ENCODE measurements at places on chromosomes 7 and 10.

GRCh38 chr7:954330-955238 is at the start of gene ADAP1:
Gene ADAP1 (minus strand): TSS chr7:954680. CDS start chr7:954477, 203 bp downstream.
- peaks cover 15% of the 10 kb centered on the region for H3K4me1 ChIP-seq
- peak within 1 kb of the TSS; percentile 63 for H3K4me3 ChIP-seq
- H3K27ac ChIP-seq = peak within 1 kb of the TSS; percentile 94

GRCh38 chr10:110872984-110873923 is 1.5 kb downstream of the PDCD4 start:
- no peaks in the 10 kb centered on the region for H3K4me1 ChIP-seq
- no peaks in the 10 kb centered on the region for H3K27me3 ChIP-seq
- DNase-seq = no peak
- peaks cover 2% of the 10 kb centered on the region for H3K36me3 ChIP-seq
- H3K27ac ChIP-seq = peak overlapping the region; percentile 97

DNA sequence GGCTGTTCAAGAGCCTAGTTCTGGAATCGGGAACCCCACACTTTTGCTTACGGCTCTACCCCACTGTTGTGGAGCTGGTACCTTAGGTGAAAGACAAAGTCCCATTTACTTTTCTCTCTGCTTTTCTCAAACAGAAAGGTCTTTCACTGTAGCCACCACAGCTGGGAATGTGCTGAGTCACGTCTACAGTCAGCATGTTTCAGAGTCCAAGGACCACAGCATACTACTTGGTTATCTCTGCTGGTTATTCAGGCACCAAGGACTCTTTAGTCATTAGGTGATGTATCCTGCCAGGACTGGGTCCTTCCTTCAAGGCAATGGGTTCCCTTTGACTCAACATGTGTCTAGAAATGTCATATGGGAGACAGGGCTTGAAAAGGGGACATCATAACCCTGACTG is 266.8 kb upstream of the STEAP1 start:
- no peak overlapping the region for H3K4me3 ChIP-seq
- no peaks in the 10 kb centered on the region for H3K36me3 ChIP-seq
- H3K4me1 ChIP-seq = peaks cover 5% of the 10 kb centered on the region
- no peak for DNase-seq

DNA sequence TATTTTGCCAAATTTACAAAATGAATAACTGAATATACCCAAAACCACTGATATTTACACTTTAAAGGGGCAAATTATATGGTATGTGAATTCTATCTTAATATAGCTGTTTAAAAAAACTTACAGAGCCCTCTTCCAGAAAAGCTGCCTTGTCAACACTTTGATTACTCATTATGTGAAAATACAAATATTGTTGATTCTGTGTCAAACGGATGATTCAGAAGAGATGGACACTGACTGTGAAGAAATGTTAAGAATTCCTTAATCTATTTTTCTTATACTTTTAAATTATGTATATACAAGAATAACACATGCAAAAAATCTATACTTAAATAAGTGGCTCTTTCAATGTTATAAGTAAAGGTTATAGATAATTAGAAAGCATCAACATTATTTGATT is 41.5 kb downstream of the SMURF1 start:
- H3K36me3 ChIP-seq = no peaks in the 10 kb centered on the region
- no peak for DNase-seq
- no peaks in the 10 kb centered on the region for H3K4me1 ChIP-seq

GRCh38 chr10:127702271-127702670 is 34.7 kb upstream of the FOXI2 start:
- H3K4me3 ChIP-seq = no peak overlapping the region
- no peaks in the 10 kb centered on the region for H3K27me3 ChIP-seq
- no peaks in the 10 kb centered on the region for H3K36me3 ChIP-seq
- no peak for DNase-seq

- DNase-seq = peak; percentile 43
- H3K27ac ChIP-seq = no peak overlapping the region
- no peaks in the 10 kb centered on the region for H3K36me3 ChIP-seq
- no peak overlapping the region for H3K4me3 ChIP-seq
- H3K27me3 ChIP-seq = peaks cover 5% of the 10 kb centered on the region
These were observed 21.3 kb upstream of the HSPB1 start for GRCh38 chr7:76281006-76281705.

GRCh38 chr7:25951414-25952260 is 200.4 kb upstream of the NFE2L3 start:
- peak overlapping the region; percentile 73 for H3K4me3 ChIP-seq
- peak overlapping the region; percentile 86 for H3K27ac ChIP-seq

- H3K4me1 ChIP-seq = no peaks in the 10 kb centered on the region
- no peaks in the 10 kb centered on the region for H3K27me3 ChIP-seq
- H3K27ac ChIP-seq = no peak overlapping the region
- H3K4me3 ChIP-seq = no peak overlapping the region
These were observed 624.9 kb downstream of the PTPRN2 start for GRCh38 chr7:157962458-157963306.

- no peaks in the 10 kb centered on the region for H3K27me3 ChIP-seq
- peak; percentile 95 for DNase-seq
- no peak within 1 kb of the TSS for H3K27ac ChIP-seq
- H3K4me3 ChIP-seq = peak within 1 kb of the TSS; percentile 82
- no peaks in the 10 kb centered on the region for H3K4me1 ChIP-seq
These were observed at the start of gene ZNF32 for GRCh38 chr10:43648398-43649184. Gene ZNF32 (minus strand): TSS chr10:43648881. CDS start chr10:43646133, 2,748 bp downstream.

- H3K4me3 ChIP-seq = no peak overlapping the region
- no peaks in the 10 kb centered on the region for H3K36me3 ChIP-seq
- no peak overlapping the region for H3K27ac ChIP-seq
- H3K4me1 ChIP-seq = no peaks in the 10 kb centered on the region
- no peaks in the 10 kb centered on the region for H3K27me3 ChIP-seq
These were observed 786.7 kb downstream of the NRG3 start for GRCh38 chr10:82661701-82662100.

DNA sequence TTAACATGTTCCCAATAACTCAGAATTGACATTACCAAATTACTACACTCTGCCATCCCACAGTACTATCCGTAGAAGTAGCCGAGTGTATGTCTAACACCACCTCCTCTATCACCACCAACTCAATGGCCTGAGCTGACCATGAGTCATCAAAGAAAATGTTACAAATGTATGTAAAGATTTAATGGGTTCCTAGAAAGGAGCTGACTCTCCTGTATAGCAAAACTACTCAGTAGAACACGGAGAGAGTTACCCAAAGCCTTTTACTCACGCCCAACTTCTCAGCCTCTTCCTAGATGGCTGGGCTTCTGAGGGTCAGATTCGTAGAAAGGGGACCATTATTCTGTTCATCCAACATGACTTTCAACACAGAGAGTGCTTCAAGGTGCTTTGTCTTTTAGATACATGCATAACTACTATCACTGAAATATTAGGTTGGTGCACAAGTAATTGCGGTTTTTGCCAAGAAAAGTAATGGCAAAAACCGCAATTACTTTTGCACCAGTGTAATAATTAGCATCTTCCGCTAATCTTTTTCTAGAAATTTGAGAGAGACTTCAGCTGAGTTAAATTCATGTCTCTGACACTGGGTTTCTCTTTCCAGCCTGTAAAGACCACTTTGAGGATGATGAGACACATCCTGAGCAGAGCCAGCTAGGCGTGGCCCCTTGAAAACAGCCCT is 24.0 kb upstream of the NANOS1 start:
- H3K4me3 ChIP-seq = no peak overlapping the region
- H3K27me3 ChIP-seq = no peaks in the 10 kb centered on the region
- H3K36me3 ChIP-seq = no peaks in the 10 kb centered on the region
- H3K4me1 ChIP-seq = no peaks in the 10 kb centered on the region

DNA sequence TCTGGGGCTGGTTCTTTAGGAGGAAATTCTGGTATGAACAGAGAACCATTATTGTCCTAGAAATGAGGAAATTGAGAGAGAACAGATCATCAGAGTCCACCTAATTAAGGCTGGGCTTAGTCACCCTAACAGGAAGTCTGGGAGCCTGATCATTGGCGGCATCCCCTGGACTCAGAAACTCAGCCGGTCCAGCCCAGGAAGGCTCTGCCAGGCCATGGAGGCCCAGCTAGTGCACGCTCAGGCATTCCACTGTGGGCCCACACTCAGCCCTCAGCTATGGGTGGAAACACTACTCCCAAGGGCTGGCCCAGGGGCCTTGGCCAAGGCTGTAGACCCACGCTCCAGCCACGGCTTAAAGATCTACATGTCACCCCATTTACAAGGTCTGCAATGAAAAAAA is 109.2 kb downstream of the PTPN20 start:
- H3K27ac ChIP-seq = no peak overlapping the region
- no peak overlapping the region for H3K4me3 ChIP-seq
- no peaks in the 10 kb centered on the region for H3K36me3 ChIP-seq

DNA sequence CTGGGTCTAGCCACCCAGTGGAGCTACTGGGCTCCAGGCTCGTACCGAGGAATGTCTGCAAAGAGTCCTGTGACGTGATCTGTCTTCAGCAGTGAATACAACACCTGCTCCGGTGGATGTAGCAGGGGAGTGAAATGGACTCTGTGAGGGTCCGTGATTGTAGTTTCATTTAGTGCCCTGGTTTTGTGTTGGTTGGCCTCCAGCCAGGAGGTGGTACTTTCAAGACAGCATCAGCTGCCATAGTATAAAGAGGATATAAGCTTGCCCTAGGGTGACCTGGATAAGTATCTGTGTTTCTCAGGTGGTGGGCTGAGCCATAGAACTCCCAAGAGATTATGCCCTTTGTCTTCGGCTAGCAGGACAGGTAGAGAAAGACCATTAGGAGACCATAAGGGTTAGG is 24.6 kb upstream of the WNT2 start:
- H3K27me3 ChIP-seq = no peaks in the 10 kb centered on the region
- H3K4me3 ChIP-seq = no peak overlapping the region
- H3K27ac ChIP-seq = no peak overlapping the region
- no peaks in the 10 kb centered on the region for H3K36me3 ChIP-seq

DNA sequence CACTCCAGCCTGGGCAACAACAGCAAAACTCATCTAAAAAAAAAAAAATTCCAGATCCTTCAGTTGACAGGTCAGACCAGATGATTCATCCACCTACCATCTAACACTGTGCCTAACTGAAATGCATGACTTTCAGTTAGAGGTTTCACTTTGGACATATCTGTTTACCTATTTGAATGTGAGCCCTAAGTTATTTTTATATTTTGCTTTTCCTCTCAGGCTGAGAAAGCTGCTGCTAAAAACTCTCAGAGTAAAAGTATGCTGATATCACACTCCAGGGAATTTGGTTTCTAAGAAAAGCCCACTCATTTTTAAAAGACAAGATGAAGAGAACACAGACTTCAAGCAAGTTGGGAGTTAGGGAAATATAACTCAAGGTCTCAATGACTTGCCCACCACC is 126.0 kb downstream of the SGMS1 start:
- H3K4me1 ChIP-seq = no peaks in the 10 kb centered on the region
- H3K27ac ChIP-seq = no peak overlapping the region
- H3K27me3 ChIP-seq = no peaks in the 10 kb centered on the region
- H3K4me3 ChIP-seq = no peak overlapping the region

DNA sequence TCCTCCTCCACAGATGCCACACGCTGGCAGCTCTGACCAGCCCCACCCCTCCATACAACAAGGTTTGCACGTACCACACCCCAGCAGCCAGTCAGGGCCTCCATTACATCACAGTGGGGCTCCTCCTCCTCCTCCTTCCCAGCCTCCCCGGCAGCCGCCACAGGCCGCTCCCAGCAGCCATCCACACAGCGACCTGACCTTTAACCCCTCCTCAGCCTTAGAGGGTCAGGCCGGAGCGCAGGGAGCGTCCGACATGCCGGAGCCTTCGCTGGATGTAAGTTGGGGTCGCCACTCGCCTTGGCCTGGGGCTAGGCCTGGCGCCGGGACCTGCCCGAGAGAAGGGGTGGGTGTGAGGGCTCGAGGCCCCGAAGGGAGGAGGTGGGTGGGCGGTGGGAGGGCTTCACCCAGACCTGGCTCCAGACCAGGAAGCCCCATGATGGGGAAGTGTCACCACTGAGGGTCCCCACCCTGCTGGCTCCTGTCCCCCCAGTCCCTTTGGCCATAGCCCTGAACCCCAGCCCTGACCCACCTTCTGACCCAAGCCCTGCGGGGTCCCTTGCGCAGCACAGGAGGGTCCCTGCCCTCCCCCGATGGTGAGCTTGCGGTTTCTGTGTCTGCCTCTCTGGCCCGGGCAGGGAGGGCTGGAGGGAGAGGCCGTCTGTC is 36.2 kb upstream of the PPIF start:
- peak; percentile 75 for DNase-seq
- no peak overlapping the region for H3K4me3 ChIP-seq
- no peaks in the 10 kb centered on the region for H3K27me3 ChIP-seq
- peaks cover 93% of the 10 kb centered on the region for H3K36me3 ChIP-seq

DNA sequence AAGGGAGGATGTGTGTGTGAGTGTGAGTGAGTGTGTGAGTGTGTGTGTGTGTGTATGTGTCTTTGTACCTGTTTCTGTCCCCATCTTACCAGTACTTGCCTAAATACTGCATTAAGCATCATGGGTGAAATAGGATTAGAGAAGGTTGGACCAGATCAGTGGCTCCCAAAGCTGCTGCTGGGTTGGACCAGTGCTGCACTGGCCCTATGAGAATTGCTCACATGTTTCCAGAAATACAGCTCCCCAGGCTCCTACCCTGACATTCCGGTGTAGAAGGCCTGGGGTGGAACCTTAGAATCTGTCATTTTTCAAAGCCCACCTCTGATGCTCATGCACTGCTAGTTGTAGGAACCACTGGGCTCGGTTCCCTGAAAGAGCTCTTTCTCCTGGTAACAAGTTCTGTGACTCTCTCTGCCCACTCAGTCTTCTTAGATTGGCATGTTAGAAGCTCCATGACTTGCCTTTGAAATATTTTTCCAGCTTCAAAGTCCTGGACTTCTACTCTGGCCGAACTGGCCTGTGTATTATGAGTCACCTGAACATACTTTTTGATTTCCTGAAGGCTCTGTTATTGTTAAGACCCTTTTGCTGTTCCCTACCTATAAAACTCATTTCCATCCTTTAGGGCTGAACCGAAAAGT is 224.7 kb downstream of the CUX1 start:
- H3K4me3 ChIP-seq = no peak overlapping the region
- H3K27me3 ChIP-seq = no peaks in the 10 kb centered on the region
- no peak for DNase-seq

- no peaks in the 10 kb centered on the region for H3K4me1 ChIP-seq
- peak overlapping the region; percentile 49 for H3K27ac ChIP-seq
- no peak overlapping the region for H3K4me3 ChIP-seq
- H3K36me3 ChIP-seq = no peaks in the 10 kb centered on the region
These were observed 32.3 kb downstream of the FAM107B start for GRCh38 chr10:14742382-14742781.

DNA sequence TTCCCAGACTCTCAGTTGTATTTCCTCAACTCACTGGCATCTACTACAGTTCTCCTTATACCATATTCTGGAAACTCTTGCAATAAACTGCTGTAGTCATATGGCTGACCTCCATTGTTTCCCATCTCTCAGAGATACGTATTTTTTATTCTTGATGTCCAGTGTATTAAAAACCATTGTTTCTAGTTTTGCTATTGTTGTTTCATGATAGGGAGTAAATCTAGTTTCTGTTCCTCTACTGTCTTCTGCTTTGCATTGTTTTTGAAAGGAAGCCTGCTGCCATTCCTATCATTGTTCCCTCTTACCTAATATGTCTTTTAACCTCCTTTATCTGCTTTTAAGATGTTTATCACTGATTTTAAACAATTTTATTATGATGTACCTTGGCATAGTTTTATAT is 255.0 kb downstream of the ADK start:
- no peak for DNase-seq
- no peaks in the 10 kb centered on the region for H3K36me3 ChIP-seq
- no peaks in the 10 kb centered on the region for H3K4me1 ChIP-seq
- H3K4me3 ChIP-seq = no peak overlapping the region
- no peak overlapping the region for H3K27ac ChIP-seq

Measured in small intestine (tissue), 16 donors.